ENCODE measurements at places on chromosomes 6 and 20.

DNA sequence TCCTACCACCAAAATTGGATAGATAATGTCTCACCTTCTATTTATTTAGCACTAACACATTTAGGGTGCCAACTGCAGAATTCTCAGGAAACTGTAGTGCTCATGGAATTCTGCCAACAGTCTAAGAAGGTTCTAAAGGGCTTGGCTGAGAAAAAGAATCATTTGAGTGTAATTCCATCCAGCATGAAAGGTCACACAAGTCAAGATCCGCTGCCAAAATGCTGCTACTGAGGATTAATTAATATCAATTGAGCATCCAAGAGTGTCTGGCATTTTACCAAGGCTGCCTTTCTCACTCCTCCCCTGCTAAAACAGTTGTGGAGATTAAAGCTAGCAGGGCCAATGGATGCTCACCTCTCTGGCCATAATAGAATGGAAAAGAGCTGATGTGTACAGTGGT, 112.7 kb downstream of the FHL5 start:
- DNase-seq, result no peak

DNA sequence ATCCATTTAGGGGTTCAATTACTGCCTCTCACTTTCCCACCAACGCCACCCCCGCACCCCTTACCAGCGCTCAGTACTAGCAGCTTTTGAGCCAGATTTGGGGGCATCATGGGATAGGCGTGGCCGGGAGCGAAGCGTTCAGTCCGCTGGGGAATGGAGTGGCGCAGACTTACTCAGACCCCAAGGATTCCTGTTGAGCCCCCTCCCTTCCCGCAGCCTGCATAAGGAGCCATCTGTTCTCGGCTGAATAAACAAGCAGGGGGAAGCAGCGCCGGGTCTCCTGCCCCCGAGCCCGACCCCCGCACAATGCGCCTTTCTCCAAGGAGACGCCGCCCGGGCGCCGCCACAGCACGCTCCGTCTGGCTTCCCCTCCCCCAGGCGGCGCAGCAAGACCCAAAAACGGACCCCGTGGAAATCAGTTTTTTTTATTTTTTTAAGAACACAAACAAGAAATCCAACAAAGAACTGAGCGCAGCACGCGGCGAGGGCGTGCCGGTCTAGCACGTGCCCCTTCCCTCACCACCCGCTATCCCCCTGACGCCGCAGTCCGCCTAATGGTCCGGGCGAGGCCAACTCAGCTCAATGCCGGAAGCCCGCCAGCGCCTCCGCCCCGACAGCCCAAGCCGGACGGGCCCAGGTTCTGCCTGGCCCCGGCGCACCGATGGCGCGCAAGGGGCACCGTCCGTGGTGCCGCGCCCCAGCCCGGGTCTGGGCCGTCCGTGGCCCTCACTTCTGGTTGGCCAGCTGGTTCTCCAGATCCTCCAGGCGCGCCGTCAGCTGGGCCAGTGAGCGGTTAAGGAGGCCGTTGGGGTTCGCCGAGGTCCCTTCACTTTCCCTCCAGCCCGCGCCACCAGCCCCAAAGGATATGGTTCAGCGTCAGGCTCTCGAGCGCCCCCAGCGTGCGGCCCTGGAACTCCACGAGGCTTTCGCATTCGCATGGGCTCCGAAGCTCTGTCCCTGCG, 13.3 kb upstream of the RBPJL start:
- no peak for DNase-seq

DNA sequence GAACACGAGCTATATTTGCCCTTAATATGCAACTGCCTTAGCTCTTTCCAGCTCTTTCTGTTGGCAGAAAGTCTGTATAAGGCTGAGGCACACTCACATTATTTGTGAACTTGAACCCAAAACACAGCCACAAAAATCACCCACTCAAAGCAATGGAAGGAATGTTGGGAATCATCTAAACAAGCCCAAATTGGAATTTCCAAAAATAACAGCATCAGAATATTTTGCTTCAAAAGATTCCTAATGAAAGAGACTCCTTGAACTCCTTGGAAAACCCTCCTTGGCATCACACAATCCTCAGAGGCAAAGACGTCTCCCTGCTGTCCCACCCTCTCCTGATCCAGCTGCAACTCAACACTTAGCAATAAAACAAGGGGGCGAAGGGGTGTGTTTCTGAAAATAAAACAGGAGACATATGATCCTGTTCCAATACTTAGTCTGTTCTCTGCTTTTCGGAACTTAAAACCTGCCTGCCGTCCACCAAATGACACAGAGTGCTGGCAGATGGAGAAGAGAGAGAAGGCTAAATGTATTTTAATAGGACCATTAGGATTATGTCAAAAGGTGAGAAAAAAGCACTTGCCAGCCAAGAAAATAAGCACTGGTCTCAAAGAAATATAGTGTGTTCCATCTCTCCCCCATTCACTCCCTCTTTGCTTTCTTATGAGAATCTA, 320.7 kb upstream of the JARID2 start:
- DNase-seq, result no peak

DNA sequence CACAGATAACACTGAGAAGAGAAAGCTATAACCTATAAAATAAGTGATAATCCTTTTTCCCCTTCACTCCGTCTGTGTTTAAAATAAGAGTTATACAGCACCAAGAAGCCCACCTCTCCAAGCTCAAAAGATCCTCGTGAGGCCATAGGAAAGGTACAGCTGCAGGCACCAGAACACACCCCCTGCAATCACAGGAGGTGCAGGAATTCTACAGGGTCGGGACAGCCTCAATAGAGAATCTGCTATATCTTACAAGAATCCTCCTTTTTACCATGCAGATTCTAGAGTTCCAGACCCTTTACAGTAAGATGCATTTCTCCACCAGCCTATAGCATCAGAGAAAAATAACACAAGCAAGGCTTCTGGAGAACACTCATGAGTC, 5.0 kb upstream of the ADGRF1 start:
- DNase-seq, result no peak

GRCh38 chr6:38404355-38404754, 235.4 kb downstream of the BTBD9 start:
- no peak for DNase-seq
